Activated CD4-positive, alpha-beta T cell treated with anti-CD3 and anti-CD28 coated beads for 24 hours (primary cell): ENCODE measurements at places on chromosomes 13 and 19.

DNA sequence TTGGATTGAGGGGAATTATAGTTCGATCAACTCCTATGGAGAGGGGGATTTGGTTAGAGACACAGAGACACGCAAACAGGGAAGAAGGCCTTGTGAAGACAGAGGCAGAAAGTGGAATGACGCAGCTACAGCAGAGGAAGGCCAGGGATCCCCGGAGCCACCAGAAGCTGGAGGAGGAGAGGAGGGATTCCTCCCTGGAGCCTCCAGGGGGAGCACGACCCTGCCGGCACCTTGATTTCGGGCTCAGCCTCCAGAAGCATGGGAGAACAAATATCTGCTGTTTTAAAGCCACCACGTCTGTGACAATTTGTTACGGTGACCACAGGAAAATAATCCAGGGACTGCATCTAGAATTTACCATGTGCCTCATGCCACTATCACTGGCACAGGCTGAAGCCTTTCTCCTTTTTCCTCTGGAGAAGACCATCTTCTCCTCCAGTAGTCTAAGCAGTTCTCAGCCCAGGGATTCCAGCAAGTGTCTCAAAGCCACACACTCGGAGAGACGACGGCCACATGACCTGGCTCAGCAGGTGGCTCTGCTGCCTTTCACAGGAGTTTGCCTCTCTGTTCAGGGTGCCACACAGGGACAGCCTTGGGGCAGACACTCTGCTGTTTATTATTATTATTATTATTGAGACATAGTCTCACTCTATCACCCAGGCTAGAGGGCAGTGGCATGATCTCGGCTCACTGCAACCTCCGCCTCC, 39.9 kb upstream of the CCNE1 start:
- peak; percentile 7 for DNase-seq

GRCh38 chr13:76446191-76446590, 440.0 kb downstream of the KCTD12 start:
- no peak for DNase-seq

- DNase-seq = no peak
Measured at GRCh38 chr19:7400815-7401214, 52.1 kb downstream of the ARHGEF18 start.

- DNase-seq = no peak
Measured at GRCh38 chr13:54029226-54029625, 1000.6 kb downstream of the OLFM4 start.

GRCh38 chr13:109412283-109412901, 374.0 kb downstream of the IRS2 start:
- no peak for DNase-seq

- no peak for DNase-seq
Measured at GRCh38 chr13:24071423-24072075, 89.0 kb upstream of the SPATA13 start.

DNA sequence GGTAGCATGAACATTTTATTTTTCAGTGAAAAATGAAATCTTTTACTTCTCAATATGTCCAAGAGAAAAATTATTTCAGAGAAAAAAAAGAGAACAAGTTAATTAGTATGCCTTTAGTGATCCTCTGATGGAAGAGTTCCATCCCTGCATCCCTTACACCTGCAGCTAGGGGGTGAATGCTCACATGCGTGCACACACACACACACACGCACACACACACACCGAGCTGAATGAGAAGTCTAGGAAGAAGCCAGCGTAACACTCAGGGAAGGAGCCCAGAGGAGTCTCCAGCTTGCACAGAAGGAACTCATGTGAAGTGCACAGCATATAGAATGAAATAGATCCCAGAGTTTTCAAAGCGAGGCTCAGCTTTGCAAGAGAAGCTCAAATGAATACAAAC, 510.5 kb downstream of the IRS2 start:
- no peak for DNase-seq

- no peak for DNase-seq
Measured at GRCh38 chr13:60311527-60311926, 85.5 kb upstream of the TDRD3 start.

DNA sequence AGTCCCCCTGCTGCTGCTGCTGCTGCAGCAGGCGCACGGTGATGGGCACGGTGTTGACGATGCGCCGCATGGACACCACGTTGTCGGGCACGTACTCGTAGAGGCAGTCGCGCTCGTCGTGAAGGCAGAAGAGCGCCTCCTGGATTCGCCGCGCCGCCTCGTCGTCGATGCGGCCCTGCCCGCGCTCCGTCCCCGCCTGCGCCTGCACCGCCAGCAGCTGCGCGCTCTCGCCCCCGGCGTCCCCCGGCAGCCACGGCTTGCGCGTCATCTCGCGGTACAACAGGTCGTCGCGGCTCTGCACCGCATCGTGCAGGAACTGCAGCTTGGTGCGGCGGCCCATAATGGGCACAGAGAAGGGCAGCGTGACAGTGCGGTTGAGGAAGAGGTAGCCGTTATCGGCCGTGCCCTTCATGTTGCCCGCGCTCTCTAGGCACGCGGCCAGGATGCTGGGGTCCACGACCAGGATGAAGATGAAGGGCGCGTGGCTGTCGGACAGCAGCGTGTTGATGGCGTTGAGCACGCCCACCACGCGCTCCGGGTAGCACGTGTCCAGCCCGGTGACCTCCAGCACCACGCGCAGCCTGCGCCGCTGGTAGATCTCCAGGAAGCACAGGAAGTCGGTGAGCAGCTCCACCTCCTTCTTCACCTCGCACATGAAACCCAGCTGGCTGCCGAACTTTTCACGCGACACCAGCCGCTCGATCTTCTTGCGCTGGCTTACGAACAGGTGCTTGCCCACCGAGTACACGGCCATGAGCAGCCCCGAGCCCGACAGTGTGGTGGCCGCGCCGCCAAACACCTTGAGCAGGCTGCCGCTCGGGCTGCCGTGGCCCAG, 8.1 kb downstream of the NKPD1 start:
- no peak for DNase-seq

GRCh38 chr13:76029088-76029487, 393.0 kb downstream of the LMO7 start:
- no peak for DNase-seq

DNA sequence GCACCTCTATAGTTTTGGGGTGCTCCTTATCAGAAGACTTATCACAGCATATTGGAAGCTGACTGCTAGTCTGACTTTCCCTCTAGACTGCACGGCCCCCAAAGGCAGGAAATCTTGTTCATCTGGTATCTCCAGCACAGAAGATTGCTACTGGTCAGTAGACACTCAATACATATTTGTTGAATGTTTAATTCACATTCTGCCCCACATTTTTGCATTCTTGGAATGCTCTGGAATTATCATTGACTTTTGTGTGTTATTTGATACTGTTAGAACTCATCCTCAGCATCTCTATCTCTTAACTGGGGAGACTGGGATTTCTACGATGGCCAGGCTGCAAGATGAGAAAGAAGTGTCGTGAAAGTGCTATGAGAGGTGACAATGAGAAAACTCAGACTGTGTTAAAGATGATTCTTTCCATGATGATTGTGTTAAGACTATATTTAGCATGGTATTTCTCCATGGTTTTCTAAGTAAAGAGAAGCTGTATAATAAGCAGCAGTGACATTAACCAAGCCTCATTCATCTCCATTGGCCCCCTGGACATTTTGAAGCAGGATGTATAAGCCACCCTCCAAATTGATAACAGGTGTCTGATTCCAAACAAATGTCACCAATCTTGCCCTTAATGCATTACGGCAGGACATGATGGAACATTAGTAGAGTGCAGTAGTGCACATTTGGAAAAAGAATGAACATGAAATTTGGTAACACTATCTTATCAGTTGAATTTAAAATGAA, 440.9 kb downstream of the RFC3 start:
- no peak for DNase-seq

DNA sequence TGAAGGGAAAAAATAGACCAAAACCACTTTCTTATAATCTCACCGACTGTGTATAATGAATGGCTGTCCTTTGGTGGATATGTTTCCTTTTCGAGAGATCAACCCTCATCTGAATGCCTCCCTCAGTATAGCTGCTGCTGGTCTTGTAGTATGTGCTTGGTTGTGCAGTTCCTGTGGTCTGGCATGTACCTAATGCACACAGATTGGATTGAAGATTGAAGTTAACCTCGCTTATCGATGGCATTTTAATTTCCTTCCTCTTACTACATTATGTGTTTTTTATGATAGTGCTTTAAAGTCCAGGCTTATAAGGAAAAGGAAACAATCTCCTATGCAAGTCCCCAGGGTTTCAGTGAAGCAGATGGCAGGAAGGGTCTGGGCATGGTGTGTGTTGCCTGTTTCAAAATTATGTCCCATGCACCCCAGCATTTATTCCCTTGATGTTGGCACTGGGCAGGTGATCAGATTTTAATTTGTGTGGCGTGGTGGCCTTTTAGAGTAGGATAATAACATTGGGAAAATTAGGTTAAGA, 334.1 kb downstream of the SHISA2 start:
- DNase-seq = no peak

GRCh38 chr19:40261631-40262030, 23.5 kb downstream of the AKT2 start:
- DNase-seq = no peak

GRCh38 chr13:109789262-109789661, 2.9 kb upstream of the IRS2 start:
- no peak for DNase-seq

GRCh38 chr13:48493851-48494250, 39.0 kb downstream of the RCBTB2 start:
- no peak for DNase-seq

- no peak for DNase-seq
Measured at GRCh38 chr19:10730932-10731331, 13.1 kb downstream of the DNM2 start.

DNA sequence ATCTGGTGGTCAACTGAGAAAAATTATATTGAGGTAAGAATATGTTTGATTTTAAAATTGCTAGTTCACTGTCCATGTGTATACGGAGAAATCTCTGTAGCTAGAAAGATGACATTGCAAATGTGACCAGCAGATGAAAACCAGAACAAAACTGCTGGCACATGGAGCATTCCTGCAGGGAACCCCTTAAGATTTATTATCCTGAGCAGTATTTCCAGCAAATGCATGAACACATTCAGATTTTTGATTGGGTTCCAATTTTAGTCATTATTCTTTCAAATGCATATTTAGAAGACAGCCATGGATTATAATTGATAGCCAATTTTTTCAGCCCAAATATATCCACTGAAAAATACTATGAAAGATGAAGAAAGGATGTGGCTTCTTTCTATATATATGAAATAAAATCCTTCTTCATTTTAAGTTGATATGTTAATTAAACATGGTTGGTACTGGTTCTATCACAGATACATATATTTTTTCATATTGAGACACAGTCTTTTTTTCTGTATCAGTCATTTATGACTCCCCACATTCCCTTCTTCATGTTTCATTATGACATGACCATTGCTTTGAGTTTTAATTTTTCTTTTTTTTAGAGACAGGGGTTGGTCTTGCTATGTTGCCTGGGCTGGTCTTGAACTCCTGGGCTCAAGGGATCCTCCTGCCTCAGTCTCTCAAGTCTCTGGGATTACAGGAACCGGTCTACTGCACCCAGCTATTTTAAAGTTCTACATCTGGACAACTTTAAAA, 376.5 kb downstream of the KLF12 start:
- no peak for DNase-seq
